ENCODE measurements at places on chromosomes 3 and 15.

DNA sequence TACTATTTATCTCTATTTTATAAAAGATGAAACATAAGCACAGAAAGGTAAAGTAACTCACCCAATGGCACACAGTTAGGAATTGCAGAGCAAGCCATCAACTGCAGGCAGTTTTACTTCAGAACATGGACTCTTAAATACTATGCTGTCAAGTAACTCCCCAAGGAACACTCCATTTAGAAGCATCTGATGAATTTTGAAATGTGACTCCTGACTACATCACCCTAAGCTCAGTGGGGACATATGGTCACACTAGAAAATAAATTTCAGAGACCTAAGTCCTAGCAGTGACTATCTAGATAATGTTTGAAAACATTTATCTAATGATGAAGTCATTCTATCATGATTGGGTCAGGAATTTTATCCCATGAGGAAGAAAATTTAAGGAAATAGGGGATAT lies 272.8 kb upstream of the ARRDC4 start:
- H3K27me3 ChIP-seq = no peaks in the 10 kb centered on the region
- H3K4me1 ChIP-seq = no peaks in the 10 kb centered on the region
- H3K4me3 ChIP-seq = no peak overlapping the region
- H3K36me3 ChIP-seq = no peaks in the 10 kb centered on the region

DNA sequence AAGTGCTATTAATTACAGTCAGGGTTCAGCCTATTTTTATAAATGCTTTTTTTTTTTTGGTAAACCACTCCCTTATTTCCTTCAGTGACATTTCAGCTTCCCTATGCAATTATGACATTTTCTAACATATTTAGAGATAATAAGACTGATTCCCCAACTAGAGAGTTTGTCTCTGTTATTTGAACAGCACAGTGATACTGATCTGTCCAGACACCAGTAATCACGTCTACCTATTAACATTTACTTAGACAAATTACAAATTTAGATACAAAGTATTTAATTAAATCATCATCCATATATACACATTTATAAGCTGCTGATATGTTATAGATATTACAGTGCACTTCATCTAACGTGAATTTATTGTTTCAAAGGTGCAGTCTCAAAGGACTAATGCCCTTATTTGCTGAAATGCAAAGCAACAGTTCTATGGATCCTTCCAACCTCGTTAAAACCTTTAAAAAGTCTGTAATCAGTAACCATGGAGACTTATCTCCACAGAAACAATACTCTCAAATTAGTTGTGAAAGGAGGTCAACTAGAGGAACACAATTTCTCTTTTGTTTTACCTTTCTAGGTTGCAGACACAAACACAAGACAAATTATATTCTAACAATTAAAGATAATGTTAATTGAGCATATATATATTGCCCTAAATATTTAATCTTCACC lies 1531.1 kb downstream of the SI start:
- H3K27me3 ChIP-seq = no peaks in the 10 kb centered on the region
- H3K27ac ChIP-seq = no peak overlapping the region
- no peaks in the 10 kb centered on the region for H3K36me3 ChIP-seq
- no peak overlapping the region for H3K4me3 ChIP-seq
- no peak for DNase-seq

- no peaks in the 10 kb centered on the region for H3K36me3 ChIP-seq
- H3K27ac ChIP-seq = no peak overlapping the region
- H3K27me3 ChIP-seq = no peaks in the 10 kb centered on the region
- DNase-seq = no peak
- no peaks in the 10 kb centered on the region for H3K4me1 ChIP-seq
- no peak overlapping the region for H3K4me3 ChIP-seq
Measured at GRCh38 chr15:36814105-36814504, 234.7 kb downstream of the CDIN1 start.

GRCh38 chr3:69976021-69976420 lies 23.5 kb upstream of the SAMMSON start:
- no peak overlapping the region for H3K4me3 ChIP-seq
- DNase-seq = no peak
- no peaks in the 10 kb centered on the region for H3K36me3 ChIP-seq

GRCh38 chr3:183548262-183548769 lies 7.2 kb downstream of the KLHL6 start:
- H3K4me3 ChIP-seq = no peak overlapping the region
- H3K27ac ChIP-seq = no peak overlapping the region

DNA sequence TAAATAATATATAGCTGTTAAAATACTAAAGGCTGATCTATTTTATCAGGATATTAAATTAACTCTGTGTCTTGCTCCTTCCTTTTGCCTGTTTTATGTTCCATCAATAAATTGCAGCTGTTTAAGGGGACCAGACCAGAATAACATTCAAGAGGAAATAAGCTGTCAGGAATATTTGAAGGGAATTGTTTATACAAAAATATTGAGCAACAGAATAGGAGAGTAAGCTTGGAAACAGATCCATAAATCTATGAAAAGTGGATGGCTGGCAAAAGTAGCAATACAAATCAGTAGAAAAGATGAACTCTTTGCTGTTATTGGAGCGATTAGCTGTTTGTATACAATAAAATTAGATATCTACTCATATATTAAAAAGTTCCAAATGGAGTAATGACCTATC lies 36.2 kb upstream of the PLSCR2 start:
- H3K27ac ChIP-seq = no peak overlapping the region
- no peaks in the 10 kb centered on the region for H3K4me1 ChIP-seq
- no peak overlapping the region for H3K4me3 ChIP-seq
- H3K36me3 ChIP-seq = no peaks in the 10 kb centered on the region
- H3K27me3 ChIP-seq = no peaks in the 10 kb centered on the region
- no peak for DNase-seq

DNA sequence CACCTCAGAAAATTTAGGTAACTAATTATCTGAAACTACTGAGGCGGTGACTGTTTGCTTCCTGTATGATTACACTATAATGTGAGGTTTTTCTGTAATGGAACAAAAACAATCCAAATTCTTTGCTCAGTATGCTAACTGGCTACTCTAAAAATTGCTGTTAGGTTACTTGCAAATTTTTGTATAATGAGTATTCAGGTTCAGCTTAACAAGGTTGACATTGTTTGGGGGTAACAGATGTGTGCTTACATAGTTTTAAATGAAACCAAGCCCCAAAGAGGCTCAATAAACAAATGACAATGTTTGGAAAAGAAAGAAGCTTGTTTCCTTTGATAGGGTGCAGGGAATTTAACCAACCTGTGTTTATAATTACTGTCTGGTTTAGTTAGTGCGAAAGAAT lies 414.5 kb upstream of the MDFIC2 start:
- no peaks in the 10 kb centered on the region for H3K27me3 ChIP-seq
- DNase-seq = no peak
- no peak overlapping the region for H3K27ac ChIP-seq
- H3K4me3 ChIP-seq = no peak overlapping the region
- no peaks in the 10 kb centered on the region for H3K4me1 ChIP-seq
- no peaks in the 10 kb centered on the region for H3K36me3 ChIP-seq

DNA sequence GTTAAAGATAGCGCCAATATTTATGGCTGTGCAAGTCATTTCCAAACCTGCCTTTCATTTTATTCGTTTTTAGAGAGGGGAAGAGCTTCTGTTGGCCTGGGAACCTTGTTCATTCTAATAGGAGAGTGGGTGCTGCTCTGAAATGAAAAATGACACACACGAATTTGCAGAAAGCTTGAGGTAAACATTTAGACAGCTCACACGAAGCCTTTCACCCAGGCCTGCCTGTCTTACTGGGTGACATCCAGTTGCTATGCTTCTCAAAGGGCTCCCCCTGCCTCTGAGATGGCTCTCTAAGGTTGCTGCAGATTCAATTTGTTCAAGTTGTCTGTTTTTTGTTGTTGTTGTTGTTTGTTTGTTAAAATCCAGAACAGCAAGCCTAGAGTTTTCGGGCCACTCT lies 18.2 kb downstream of the PEX5L start:
- no peak overlapping the region for H3K4me3 ChIP-seq
- no peaks in the 10 kb centered on the region for H3K4me1 ChIP-seq
- no peaks in the 10 kb centered on the region for H3K27me3 ChIP-seq
- no peak for DNase-seq
- H3K27ac ChIP-seq = no peak overlapping the region
- H3K36me3 ChIP-seq = no peaks in the 10 kb centered on the region

DNA sequence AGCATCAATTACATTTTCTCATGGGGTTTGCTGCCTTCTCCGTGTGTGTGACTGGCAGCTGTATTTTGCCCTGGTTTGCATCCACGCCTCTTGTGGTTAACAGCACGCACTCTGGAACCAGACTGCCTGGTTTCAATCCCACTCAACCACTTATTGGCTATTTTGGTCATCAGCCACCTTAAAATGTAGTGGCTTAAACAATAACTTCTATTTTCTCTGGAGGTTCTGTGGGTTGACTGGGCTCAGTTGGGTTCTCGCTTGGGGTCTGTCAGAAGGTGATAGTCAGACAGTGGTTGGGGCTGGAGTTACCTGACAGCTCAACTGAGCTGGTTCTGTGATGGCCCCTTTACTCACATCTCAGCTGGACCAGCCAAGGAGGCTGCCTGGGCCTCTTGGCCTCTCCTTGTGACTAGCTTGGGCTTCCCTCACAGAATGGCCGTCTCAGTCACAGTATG lies 36.8 kb downstream of the EHD4 start:
- no peaks in the 10 kb centered on the region for H3K27me3 ChIP-seq
- no peak overlapping the region for H3K4me3 ChIP-seq
- peaks cover 19% of the 10 kb centered on the region for H3K4me1 ChIP-seq
- H3K27ac ChIP-seq = peak overlapping the region; percentile 46
- no peaks in the 10 kb centered on the region for H3K36me3 ChIP-seq

DNA sequence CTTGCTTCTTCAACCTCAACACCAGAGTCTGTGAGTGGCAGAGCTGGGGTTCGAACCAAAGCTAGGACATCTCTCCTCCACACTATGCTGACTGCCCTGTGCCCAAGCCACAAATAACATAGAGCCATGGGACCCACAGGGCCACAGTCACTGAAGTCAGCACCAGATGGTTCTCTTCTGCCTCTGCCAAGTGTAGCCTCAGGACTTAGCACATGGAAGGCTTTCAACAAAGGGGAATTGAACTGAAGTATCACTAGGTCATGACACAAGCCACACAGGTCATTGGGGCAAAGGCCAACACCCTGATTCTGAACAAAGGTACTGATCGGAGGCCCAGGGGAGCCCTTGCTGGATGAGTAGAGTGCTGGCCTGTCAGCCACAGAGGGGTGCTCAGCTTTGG lies 83.6 kb downstream of the BDH1 start:
- DNase-seq = no peak
- H3K36me3 ChIP-seq = no peaks in the 10 kb centered on the region
- no peaks in the 10 kb centered on the region for H3K27me3 ChIP-seq
- no peak overlapping the region for H3K4me3 ChIP-seq
- H3K27ac ChIP-seq = no peak overlapping the region
- H3K4me1 ChIP-seq = no peaks in the 10 kb centered on the region

DNA sequence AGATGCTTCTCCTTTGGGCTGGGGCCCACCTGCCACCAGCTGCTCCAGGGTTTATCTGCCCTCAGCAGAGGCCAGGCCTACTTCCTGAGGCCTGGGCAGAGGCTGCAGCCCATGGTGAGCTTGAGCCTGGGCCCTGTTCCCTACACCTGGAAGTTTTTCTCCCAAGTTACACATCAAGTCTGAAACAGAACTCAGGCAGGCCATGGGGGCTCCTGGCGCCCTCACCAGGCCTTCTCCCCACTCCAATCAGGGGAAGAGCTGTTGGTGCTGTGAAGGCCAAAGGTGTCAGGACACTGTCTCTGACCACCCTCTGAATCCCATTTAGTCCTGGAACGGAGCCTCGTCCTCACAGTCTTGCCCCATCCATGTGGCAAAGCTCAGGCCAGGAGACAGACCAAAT lies 7.3 kb downstream of the VWA5B2 start:
- DNase-seq = no peak
- H3K27ac ChIP-seq = no peak overlapping the region
- H3K27me3 ChIP-seq = peaks cover 39% of the 10 kb centered on the region
- no peak overlapping the region for H3K4me3 ChIP-seq

DNA sequence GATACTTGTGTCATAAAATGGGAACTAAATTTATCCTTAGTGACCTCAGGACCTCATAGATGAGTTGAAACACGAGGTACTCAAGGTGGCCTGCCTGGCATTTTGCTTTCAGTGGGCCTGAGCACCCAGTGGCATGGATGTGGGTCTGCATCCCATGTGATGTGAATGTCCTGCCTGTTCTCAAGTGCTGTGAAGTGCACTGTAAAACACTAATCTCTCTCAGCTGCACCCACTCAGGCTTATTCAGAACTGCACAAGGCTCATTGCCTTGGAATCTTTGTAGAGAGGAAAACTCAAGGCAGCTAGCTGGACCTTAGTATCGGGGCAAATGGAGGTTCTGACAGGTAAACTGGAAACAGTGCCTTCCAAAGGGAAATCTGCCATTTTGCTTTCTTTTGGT lies 767.0 kb downstream of the TUSC7 start:
- no peak overlapping the region for H3K4me3 ChIP-seq
- DNase-seq = no peak

DNA sequence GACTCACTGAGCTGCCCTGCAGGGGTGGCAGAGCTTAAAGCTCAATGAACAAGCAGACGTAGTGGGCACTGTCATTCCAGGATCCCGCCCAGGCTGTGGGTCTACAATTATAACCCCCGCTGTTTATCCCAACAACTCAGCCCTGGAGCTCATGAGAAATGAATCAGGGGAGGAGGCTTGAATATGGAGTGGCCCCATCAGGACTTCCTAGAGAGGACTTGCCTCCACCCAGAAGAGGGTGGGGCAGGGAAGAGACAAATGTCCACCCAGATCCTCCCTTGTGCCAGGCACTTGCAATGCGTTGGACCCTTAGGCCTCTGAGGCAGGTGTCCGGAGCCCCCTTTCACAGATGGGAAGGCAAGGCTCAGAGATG lies 33.0 kb downstream of the SLC6A20 start:
- H3K4me3 ChIP-seq = no peak overlapping the region
- H3K27ac ChIP-seq = no peak overlapping the region
- H3K36me3 ChIP-seq = no peaks in the 10 kb centered on the region
- H3K4me1 ChIP-seq = peaks cover 4% of the 10 kb centered on the region
- DNase-seq = no peak

- no peaks in the 10 kb centered on the region for H3K4me1 ChIP-seq
- no peak for DNase-seq
- no peaks in the 10 kb centered on the region for H3K27me3 ChIP-seq
- no peak overlapping the region for H3K4me3 ChIP-seq
- H3K36me3 ChIP-seq = no peaks in the 10 kb centered on the region
Measured at GRCh38 chr15:82132742-82133141, 86.9 kb upstream of the MEX3B start.

GRCh38 chr15:66735909-66736305 lies 33.9 kb downstream of the SMAD6 start:
- H3K27me3 ChIP-seq = no peaks in the 10 kb centered on the region
- no peak for DNase-seq
- no peaks in the 10 kb centered on the region for H3K36me3 ChIP-seq
- H3K4me1 ChIP-seq = no peaks in the 10 kb centered on the region
- no peak overlapping the region for H3K4me3 ChIP-seq

GRCh38 chr3:69129531-69129930 lies 7.1 kb upstream of the LMOD3 start:
- H3K36me3 ChIP-seq = no peaks in the 10 kb centered on the region
- H3K27me3 ChIP-seq = no peaks in the 10 kb centered on the region
- no peak overlapping the region for H3K4me3 ChIP-seq
- H3K4me1 ChIP-seq = no peaks in the 10 kb centered on the region

- DNase-seq = peak; percentile 39
- H3K4me1 ChIP-seq = peaks cover 21% of the 10 kb centered on the region
- H3K27ac ChIP-seq = peak overlapping the region; percentile 12
- H3K27me3 ChIP-seq = no peaks in the 10 kb centered on the region
- peak overlapping the region; percentile 30 for H3K4me3 ChIP-seq
- no peaks in the 10 kb centered on the region for H3K36me3 ChIP-seq
Measured at GRCh38 chr3:152382312-152383135, 113.8 kb downstream of the MBNL1 start.

Data from MM.1S (cell line).